ENCODE measurements at places on chromosomes 3 and 15.

DNA sequence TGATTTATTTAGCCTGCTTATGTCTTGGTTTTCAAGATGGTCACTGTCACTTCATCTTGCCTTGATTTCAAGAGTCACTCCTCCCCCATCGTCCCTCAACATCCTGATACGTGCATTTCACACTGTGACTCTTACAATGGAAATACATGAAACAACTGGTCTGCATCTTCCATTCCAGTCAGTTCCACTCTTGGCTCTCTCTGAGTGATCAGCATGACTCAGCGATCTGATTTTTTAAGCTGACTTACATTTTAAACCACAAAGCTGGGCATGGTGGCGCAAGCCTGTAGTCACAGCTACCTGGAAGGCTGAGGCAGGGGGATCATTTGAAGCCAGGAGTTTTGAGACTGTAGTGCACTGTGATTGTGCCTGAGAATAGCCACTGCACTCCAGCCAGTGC, 271.2 kb upstream of the ROPN1 start:
- DNase-seq = no peak

GRCh38 chr3:169945313-169945712, 21.3 kb upstream of the SEC62 start:
- DNase-seq = no peak

- no peak for DNase-seq
Measured at GRCh38 chr15:85642693-85643066, 152.0 kb downstream of the KLHL25 start.

DNA sequence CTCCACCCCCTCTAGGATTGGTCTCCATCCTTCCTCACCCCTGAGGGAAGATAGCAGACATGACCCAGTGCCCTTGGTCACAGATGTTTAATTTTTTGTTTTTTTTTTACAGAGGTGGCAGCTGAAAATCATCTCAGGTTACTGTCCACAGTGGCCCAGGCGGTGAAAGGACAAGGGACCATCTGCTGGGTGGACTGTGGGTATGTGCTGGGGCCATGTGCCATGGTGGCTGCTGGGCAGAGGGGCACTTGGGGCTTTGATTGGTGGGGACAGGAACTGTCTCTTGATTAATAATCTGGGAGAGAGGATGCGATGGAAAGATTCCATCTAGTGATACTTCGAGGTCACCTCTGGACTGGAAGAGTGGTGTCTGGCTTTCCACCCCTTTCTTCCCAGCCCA, 25.4 kb downstream of the PDIA5 start:
- no peak for DNase-seq

- no peak for DNase-seq
Measured at GRCh38 chr3:83770664-83771402, 1188.0 kb upstream of the CADM2 start.

GRCh38 chr3:134296616-134297015, 46.0 kb upstream of the RYK start:
- DNase-seq = no peak

DNA sequence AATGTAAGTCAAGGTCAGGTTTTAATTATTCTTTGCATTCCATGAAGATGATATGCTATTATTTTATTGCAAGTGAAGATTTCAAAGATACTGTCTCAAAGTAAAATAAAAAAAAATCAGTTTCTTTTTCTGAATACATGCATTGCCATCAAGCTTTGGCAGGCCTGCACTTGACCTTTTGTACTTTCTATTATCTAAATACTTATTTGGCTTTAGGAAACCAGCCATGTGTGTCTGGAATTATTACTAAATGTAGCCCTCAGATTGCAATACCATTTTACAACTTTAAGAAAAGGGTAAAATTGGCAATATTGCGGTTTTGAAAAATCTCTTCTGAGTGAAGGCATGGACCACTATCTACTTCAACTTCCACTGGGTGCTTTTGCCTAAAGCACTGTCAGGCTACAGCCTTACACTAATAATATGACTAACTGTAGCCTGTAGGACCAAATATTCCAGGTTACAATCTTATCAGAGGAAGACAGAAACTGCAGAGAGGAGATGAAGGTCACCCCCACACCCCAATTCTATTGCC, 349.4 kb upstream of the DCBLD2 start:
- DNase-seq = no peak

DNA sequence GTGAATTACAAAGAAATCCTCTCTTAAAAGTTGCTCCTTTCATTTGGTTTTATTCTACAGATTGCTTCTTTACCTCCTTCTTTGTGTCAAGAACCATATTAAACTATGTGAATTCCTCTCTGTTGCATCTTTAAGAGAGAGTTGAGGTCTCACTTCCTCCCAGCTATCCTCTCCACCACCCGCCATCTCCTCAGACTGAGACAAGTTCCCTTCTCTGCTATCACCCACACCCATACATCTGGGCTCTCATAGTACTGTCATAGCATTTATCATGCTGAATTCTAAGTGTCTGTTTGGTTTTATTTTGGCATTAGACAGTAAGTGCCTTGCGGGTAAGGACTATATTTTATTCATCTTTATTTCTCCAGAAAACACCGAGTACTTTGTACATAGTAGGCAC, 54.2 kb downstream of the B3GALNT1 start:
- DNase-seq = no peak

- no peak for DNase-seq
Measured at GRCh38 chr15:57376696-57377477, 582 bp downstream of the CGNL1 start.

DNA sequence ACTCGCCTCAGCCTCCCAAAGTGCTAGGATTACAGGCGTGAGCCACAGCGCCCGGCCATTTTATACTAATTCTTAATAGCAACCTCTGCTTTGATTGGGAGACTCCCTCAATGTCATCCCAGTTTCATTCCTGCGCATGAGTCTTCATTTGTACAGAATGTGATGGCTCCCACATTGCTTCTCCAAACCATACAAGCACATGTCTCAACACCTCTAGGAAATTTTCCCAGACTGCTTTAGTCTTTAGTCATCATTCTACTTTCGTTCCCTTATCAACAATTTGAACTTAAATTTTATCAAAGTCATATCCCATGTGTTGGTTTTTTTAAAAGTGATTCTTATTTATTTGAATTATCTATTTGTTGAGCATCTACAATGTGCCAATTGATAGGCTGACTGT, 58.1 kb downstream of the SNX4 start:
- DNase-seq = no peak
